ENCODE measurements at places on chromosomes 7 and 10.

DNA sequence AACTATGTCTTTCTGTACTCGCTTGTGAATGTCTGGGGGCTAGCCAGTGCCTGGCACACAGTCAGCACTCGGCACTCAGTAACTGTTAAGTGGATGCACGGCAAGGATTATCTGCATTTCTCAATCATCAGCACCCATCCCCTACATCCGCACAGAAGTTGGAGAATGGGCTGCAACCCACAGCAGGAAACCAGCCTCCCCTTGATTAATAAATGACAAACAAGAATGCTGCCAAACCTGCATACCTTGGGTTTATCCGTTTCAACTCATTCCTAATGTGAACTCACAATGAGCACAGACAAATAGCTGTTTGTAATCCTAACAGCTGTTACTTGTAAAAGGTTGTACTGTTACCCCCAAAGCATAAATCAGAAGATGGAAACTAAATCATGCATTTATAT lies 28.9 kb downstream of the PPP1R3C start:
- no peak for DNase-seq

- no peak for DNase-seq
These were observed 224.0 kb upstream of the ZNF32 start for GRCh38 chr10:43872644-43873043.

GRCh38 chr7:36794689-36795088 lies 70.4 kb upstream of the AOAH start:
- DNase-seq, result no peak

DNA sequence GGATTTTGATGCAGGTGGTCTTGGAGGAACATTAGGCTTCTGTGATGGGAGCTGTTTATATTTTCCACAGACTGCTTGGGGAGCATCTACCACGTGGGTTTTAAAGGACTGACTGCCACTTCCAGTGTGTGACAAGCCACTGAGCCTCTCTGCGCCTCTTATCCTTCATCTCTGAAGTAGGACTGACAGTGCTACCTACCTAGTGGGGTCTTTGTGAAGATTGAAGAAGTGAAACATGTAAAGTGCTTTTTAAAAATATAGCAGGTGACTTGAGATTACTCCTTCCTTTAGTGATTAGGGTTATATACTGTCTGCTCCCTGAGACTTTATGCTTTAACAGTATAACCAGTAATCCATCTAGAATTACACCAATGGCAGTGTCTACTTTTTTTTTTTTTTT lies 29.9 kb downstream of the NKX2-3 start:
- no peak for DNase-seq

DNA sequence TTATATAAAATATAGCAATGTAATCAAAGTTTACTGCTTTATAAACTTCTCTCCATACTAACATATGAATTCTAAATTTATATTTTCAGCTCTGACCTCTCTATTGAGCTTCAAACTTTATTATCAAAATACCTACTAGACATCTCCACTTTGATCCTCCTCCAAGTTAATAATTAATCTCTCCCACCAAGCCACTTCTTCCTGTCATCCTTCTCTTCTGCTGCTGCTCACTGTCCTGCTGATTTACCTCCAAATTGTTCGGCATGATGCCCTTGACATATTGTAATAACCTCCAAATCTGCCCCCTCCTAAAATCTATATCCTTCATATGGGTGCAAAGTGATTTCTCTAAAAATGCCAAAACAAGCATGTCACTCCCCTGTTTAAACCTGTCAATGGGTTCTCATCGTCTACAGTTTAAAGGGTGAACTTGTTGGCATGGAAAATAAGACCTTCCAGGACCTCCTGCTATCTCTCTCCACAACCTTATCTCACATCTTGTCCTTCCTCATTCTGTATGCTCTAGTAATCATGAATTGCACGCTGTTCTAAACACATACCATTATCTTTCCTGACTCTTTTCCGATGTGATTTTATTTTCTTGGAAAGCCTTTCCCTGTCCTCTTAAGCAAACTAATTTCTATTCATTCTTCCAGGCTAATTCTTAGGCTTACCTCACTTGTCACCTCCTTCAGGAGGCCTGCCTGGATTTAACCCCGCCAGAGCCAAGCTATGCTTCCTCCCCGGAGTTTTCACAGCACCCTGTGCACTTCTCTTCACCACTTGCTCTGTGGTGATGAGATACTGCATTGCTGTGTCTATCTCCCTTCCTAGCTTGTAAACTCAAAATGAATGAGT lies 52.1 kb upstream of the STK17A start:
- DNase-seq, result no peak

DNA sequence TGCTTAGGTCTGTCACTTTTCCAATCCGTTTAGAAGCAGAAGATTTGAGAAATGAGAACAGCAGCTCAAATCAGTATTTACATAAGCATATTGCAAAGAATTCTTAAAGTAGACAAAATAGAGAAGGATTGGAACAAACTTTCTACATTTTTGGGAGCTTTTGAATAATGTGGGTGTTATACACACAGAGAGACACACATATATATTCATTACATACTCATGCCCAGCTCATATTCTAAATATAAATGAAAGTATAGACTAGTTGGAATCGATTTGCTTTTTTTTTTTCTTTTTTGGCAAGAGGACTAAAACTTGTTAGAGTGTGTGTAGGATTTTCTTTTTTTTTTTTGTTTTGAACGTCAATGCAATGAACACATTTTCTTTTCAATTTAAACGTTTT lies 538.9 kb downstream of the AUTS2 start:
- no peak for DNase-seq

GRCh38 chr7:30074422-30075030 lies 46.3 kb downstream of the PLEKHA8 start:
- peak; percentile 56 for DNase-seq

GRCh38 chr10:30345611-30346010 lies 3.5 kb downstream of the MTPAP start:
- no peak for DNase-seq

GRCh38 chr10:3682745-3683144 lies 102.3 kb downstream of the KLF6 start:
- DNase-seq, result no peak

GRCh38 chr7:157740251-157740798 lies 403.5 kb downstream of the DNAJB6 start:
- DNase-seq, result no peak

- no peak for DNase-seq
These were observed 199.1 kb downstream of the GLRX3 start for GRCh38 chr10:130335336-130335735.
